Fibroblast of the conjunctiva (primary cell): ENCODE measurements at places on chromosomes 4 and X.
A peak's percentile ranks its signal among the peaks of the same experiment; 100 is the strongest.

DNA sequence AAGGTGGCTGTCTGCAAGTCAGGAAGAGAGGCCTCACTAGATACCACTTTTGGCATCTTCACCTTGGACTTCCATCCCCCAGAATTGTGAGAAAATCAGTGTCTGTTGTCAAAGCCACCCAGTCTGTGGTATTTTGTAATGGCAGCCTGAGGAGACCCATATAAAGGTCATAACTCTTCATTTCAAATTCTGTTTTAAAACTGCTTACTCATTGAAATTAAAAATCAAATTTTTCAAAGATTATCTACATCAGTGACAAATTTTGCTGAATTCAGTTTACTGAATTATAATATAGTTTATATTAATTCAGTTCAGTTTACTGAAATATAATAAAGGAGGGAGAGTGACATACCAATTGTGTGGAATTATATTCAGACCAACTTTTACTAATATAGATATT, 133.1 kb upstream of the IL15 start:
- DNase-seq = no peak

- no peak for DNase-seq
Observed at GRCh38 chr4:7169134-7169533, 23.2 kb upstream of the SORCS2 start.

- no peak for DNase-seq
Observed at GRCh38 chr4:8838961-8839431, 32.6 kb downstream of the HMX1 start.

DNA sequence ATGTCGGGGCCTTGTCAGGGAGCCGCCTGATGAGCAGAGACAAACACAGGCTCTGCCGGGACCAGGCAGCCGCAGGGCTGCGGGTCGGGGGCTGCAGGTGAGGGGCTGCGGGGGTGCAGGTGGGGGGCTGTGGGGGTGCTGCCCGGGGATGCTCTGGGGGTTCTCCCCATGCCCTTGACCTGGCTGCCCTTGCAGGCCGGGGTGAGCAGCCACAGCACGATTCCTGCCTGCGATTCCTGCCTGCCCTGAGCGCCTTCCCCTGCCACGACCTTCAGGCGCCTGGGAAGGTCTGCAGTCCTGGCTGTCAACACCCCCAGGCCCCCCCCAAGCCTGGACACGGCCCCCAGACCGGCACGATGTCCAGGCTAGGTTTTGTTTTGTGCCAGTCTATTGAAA, 106.3 kb downstream of the FAM53A start:
- DNase-seq = no peak

- DNase-seq = no peak
Observed at GRCh38 chr4:153834901-153835300, 46.0 kb upstream of the SFRP2 start.

DNA sequence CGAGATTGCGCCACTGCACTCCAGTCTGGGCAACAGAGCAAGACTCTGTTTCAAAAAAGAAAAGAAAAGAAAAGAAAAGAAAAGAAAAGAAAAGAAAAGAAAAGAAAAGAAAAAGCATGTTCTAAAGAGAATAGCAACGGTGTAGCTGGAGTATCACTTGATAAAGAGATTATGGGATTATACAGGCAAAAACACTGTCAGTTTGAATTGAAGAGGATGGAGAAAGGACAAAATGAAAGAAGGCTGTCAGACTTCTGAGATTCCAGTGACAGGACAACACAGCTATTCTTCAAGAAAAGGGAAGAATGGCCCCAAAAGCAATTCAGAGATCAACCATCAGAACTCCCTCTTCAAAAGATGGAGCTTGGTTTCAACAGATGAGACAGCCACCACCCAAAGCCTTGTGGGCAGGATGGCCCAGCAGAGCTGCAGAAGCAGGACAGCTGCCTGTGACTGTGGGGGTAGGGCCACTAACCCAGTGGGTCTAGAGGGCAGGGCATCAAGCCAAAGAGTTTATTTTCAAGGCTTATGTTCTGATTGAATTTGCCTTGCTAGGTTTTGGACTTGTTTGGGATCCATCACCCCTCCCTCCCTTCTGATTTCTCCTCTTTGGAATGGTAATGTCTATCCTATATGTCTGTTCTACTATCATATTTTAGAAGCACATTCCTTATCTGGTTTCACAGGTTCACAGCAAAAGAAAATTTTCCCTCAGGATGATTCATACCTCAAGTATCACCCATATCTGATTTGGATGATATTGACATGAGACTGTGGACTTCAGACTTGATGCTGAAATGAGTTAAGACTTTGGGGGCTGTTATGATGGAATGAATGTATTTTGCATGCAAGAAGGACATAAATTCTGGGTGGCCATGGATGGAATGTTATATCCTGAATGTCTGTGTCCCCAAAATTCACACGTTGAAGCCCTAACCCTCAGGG, 17.5 kb downstream of the RFC1 start:
- no peak for DNase-seq

- no peak for DNase-seq
Observed at GRCh38 chr4:107719207-107719921, 670 bp downstream of the PAPSS1 start.

DNA sequence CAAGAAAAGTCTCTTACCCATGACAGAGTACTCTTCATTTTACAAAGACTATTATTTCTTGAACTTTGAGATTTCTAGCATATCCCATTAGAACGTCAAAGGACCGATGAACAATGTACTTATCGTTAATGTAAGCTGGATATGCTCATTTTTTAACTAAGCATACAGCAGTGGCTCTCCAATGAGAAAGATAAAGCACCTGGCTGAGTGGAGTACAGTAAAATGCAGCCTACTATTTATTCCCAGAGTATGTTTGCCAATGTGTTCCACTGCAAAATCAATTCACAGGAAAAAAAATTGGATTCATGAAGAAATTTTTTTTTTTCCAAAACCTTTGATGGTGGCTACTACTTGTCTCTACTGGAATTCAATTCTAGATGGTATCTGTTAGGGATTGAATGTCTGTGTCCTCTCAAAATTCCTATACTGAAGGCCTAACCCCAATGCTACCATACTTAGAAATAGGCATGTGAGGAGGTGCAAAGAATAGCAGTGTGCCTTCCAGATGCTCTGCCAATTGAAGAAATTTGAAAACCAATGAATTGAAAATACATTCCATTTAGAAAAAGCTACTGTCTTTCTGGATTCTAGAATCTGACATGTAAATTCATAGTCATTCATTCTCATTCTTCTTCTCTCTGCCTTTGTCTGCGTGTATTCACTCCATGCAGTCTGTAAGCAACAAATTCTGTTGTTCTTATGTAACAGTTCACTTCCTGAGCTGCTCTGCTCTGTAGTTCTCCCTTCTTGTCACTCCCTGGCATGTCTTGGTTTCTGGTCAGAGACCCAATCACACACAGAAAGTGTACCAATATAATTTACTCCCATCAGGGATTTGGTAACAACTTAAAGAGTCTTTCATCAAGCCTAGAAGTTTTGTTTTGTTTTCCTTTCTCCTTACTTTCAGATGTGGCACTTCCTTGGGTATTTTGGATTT, 61.4 kb downstream of the PAPSS1 start:
- no peak for DNase-seq

DNA sequence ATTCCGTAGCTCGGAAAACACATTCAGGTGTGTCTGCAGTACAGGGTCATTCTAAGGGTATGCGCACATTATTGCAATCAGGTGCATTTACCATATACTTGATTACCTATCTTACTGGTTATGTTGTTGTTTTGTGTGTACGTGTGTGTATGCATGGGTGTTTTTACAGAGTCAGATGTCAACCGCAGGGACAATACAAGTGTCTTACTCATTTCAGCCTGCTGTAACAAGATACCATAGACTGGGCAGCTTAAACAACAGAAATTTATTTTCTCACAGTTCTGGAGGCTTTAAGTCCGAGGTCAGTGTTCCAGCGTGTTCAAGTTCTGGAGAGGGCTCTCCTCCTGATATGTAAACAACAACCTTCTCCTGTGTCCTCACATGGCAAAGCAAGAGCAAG, 316.7 kb downstream of the DMD start:
- no peak for DNase-seq

- DNase-seq = no peak
Observed at GRCh38 chrX:16138108-16138427, 14.7 kb downstream of the GRPR start.

DNA sequence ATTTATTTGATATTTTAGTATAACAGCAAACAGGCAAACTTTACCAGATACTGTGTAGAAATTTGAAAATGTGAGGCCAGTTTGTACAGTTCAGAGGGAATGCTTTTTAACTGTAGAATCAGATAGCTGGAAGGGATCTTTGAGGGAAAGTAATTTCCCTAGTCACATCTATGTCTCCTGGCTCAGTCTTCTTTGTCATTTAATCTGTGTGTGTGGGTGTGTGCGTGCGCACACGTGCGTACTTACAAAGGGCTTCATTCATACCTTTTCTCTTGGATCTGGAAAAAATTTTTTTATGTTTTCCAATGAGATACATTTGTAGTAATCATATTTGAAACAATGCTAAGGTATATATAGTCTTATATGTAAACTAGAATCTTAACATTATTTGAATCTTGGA, 44.6 kb downstream of the IL13RA1 start:
- no peak for DNase-seq

- no peak for DNase-seq
Observed at GRCh38 chr4:38606587-38606905, 57.5 kb upstream of the KLF3 start.

DNA sequence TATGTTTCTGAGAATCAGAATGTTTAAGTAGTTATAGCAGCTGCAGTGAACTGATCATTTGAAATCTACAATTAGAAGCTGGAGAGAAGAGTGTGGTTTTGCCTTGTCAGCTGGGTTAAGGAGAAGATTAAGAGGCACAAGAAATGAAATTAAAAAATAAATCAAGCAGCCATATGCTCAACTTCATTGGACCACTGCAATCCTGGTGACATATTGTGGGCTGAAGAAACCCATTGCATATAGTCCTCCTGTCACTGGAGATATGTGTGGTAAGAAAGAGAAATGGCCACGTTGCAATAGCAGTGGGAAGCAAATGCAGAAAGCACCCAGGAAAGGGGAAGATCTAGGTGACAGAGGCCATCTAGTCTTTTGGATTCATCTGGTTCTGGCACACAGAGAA, 63.0 kb downstream of the INTS12 start:
- no peak for DNase-seq

GRCh38 chr4:109673303-109673702, 29.9 kb downstream of the CASP6 start:
- no peak for DNase-seq

DNA sequence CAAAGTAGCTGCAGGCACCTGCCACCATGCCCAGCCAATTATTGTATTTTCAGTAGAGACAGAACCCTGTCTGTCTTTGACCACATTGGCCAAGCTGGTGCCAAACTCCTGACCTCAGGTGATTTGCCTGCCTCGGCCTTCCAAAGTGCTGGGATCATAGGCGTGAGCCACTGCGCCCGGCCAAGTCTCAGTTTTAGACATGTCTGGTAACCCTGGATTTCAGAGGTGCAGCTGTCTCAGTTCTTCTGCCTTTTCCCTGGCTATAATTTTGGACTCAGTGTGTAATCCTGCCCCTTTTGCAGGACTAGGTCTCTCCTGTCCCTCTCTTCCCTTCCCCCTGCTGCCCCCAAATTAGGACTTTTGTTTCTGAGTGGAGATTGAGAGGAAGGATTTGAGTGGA, 46.6 kb downstream of the FAM193A start:
- DNase-seq = no peak

DNA sequence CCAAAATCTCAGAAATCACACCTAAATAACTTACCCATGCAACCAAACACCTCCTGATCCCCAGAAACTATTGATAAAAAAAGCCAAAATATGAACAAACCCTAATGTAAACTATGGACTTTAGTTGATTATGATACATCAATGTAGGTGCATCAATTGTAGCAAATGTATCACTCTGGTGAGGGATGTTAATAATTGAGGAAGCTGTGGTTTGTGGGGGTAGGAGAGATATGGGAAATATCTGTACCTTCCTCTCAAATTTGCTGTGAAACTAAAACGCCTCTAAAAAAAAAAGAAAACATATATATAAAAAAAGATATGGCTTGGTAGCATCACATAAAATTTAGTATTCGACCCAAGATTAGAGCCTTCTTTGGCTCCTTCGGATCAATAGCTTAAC, 144.3 kb upstream of the CPEB2 start:
- DNase-seq = no peak

DNA sequence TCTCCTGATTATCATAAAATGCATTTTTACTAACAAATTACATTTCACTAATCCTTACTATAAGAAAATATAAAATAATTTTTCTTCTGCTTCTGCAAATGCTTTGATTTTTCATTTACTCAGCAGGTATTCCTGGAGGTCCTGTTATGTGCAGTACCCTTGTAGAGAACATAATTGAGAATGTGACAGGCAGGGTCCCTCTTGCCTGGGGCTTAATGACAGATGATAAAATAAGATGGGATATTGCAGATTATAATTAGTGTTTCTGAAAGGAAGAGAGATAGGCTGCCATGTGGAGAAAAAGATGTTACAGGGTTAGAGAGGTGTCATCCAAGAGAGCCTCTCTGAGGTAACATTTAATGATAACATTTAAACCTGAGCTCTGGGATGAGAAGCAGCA, 128.9 kb downstream of the MAD2L1 start:
- no peak for DNase-seq

GRCh38 chrX:38438321-38438720, 85.9 kb downstream of the OTC start:
- DNase-seq = no peak

GRCh38 chrX:7252013-7252610, 104.2 kb upstream of the PUDP start:
- no peak for DNase-seq

GRCh38 chr4:87423317-87424098, 1.1 kb downstream of the NUDT9 start:
- no peak for DNase-seq

DNA sequence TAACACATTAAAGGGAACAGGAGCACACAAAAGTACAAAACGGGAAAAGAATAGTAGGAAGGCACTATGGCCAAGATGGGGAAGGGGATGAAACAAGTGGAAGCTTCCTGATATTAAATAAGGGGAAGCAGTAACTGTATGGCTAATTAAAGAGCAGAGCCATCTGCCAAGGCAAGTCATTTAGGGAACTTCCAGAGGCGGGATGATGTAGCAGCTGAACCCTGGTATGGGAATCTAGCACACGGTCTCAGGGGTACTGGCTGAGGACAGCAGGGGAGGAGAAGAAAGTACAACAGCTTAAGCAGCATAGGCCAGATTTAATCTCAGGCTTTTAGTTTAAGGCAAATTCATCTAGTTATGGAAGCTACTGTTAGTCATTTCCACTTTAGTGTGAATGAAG, 59.1 kb downstream of the IGFBP7 start:
- DNase-seq = no peak

GRCh38 chr4:159071178-159071968, 31.5 kb upstream of the RAPGEF2 start:
- DNase-seq = peak; percentile 16
